Activated CD8-positive, alpha-beta memory T cell treated with anti-CD3 and anti-CD28 coated beads, Interleukin-2, amount 50 U/mL, for 48 hours (primary cell): ENCODE measurements at places on chromosomes 1 and 21.

GRCh38 chr1:87226341-87226760, 102.3 kb upstream of the LMO4 start:
- DNase-seq: no peak

GRCh38 chr1:206041640-206042039, 11.3 kb upstream of the RHEX start:
- DNase-seq: no peak

- no peak for DNase-seq
Measured at GRCh38 chr1:49052102-49052501, 275.4 kb upstream of the BEND5 start.

DNA sequence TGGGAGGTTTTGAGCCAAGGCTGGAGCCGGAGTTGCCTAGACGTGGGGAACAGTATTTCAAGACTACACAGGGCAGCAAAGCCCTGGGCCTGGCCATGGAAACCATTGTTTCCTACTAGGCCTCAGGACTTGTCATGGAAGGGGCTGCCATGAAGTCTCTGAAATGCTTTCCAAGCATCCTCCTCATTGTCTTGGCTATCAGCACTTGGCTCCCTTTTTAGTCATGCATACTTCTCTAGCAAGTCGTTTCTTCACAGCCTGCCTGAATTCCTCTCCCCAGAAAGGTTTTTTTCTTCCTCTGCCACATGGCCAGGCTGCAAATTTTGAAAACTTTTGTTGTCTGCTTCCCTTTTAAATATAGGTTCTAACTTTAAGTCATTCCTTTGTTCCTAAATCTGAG, 406.6 kb upstream of the TMPRSS15 start:
- DNase-seq: no peak

- DNase-seq: no peak
Measured at GRCh38 chr1:153393926-153394325, 3.1 kb upstream of the S100A8 start.

- DNase-seq: no peak
Measured at GRCh38 chr1:75132812-75133619, 1.2 kb upstream of the LHX8 start.

DNA sequence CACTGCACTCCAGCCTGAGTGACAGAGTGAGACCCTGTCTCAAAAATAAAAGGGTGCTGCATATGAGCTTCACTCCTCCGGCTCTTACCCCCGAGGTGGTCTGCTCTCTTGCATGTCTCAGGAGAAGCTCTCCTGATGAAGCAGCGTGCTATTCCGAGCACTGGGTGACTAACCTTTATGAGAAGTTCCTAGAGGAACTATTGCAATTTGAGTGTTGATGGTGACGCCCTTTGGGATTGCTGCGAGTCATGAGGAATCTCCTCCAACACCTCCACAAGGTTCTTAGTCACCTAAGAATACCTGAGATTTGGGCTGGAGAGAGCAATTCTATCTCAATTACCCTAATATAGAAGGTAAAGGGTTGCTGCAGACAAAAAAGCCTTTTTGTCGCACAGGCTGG, 40.8 kb upstream of the TINAGL1 start:
- no peak for DNase-seq

DNA sequence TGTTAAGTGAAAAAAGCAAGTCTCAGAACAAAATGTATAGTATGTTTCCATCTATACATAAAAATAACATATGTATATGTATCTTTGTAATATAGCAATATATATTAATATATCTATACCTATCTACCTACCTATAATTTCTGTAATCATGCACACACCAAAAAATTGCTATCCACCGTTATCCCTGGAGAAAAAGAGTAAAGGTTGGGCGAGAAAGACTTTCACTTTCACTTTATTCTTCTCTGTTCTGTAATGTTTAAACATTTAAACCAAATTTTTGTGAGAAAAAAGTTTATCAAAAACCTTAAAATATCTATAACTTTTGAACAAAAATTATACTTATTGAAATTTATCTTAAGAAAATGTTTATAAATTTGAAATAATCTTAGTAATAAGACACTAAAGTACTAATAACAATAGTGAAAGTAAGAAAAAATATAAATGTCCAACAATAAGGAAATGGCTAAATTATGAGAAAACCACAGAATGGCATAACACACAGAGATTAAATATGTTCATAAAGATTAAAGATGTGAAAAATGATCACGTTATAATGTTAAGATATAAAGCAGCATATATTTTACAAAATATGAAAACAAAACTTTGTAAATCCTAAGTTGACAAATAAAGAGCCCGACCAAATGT, 74.0 kb upstream of the LRRC53 start:
- no peak for DNase-seq

- DNase-seq: no peak
Measured at GRCh38 chr1:60731321-60731720, 351.0 kb upstream of the NFIA start.

GRCh38 chr21:40671716-40672115, 175.2 kb downstream of the DSCAM start:
- no peak for DNase-seq

DNA sequence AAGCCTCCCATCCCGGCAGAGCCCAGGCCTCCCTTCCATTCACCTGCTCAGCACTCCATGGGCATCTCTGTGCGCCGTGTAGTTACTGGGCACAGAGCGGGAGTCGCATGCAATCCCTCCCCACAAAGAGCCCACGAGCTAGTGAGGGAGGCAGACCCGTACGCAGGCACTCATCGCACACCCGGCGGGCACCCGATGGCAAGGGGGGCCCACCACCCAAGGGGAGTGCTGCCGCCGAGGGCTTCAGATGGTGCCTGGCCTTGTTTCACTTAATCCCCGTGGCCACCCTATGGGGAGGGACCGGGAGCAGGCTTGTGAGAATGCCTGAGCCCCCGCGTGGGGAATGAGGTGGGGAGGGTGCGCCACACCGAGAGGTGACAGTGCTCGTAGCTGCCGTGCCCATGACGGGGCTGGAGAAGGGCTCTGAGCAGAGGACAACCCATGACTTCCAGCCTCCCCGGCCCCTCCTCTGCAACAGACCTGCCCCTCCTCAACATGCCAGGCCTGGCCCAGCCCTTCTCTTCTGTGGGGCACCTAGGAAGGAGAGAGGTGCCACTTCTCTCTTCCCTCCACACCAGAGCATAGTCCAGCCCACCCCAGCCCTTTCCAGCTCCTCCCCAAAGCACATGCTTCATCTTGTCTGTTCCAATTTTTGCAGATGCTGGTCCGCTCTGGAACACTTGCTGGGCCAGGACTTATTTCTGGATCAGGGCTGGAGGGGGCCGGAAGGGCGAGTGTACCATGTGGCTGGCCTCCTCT, 30.2 kb upstream of the SELENON start:
- DNase-seq: no peak

- DNase-seq: no peak
Measured at GRCh38 chr1:22736501-22737080, 26.0 kb downstream of the EPHB2 start.

- DNase-seq: no peak
Measured at GRCh38 chr1:204684571-204685235, 835 bp downstream of the LRRN2 start.

GRCh38 chr1:245155272-245156040, 671 bp downstream of the KIF26B start:
- DNase-seq: peak; percentile 56

GRCh38 chr1:226404063-226404903, 3.6 kb downstream of the PARP1 start:
- DNase-seq: peak; percentile 42

DNA sequence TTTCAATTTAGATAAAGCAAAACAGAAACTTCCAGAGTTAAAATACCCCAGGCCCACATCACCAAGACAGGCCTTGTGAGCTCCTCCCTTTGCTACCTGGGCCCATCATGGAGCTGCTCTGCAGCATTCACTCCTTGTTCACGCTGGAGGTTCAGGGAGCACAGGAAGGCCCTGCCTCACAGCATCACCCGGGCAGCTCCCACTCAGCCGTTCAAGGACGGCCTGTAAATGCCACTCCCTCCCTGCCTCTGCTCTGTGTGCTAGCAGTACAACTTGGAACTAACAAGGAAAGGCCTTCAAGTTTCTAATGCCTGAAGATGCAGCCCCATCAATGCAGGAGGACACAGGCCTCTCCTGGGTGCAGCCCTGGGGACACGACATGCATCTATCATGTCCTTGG, 11.6 kb downstream of the ATP5PO start:
- DNase-seq: peak; percentile 37

DNA sequence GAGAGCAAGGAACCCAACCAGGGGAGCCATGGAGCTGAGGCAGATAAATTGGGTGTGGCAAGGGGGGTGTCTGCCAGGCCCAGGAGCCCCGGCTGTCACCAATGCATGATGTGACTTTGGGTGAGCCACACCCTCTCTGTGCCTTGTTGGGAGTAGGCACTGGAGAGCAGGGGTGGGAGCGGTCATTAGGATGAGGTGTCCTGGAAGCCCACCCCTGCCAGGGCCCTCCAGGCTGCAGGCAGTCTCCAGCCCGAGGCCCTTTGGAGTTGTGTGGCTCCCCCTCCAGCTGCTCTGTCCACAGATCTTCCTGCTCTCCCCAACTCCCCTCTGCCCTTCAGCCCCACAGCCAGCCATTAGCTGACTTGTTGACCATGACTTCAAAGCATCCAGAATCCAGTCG, 11.4 kb downstream of the MX2 start:
- DNase-seq: no peak

DNA sequence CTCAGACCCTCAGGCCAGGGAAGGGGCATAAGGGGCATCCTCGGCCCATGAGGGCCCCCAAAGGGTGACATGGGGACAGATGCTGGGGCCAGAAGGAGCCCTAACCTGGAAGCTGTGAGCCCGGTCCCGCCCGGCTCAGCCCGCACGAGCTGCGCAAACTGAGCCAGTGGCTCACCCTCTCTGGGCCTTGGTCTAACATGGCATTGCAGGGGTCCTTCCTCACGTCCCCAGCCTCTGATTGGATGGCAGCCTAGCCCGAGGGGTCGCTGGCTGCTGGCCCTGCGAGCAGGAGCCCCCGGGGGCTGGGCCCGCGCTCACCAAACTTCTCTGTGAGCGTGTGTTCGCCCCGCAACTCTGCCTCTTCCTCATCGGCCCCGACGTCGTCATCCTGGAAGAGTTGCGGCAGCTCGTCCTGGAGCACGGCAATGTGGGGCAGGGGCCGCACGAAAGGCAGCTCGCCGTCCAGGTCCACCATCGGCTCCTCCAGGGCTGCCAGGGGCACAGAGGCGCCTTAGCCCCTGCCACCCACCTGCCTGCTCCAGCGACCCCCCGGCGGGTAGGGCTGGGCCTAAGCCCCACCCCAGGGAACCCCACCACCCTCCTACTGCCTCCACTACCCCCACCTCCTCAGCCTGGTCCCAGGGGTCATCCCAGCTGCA, 54.4 kb downstream of the ARHGEF16 start:
- DNase-seq: no peak

DNA sequence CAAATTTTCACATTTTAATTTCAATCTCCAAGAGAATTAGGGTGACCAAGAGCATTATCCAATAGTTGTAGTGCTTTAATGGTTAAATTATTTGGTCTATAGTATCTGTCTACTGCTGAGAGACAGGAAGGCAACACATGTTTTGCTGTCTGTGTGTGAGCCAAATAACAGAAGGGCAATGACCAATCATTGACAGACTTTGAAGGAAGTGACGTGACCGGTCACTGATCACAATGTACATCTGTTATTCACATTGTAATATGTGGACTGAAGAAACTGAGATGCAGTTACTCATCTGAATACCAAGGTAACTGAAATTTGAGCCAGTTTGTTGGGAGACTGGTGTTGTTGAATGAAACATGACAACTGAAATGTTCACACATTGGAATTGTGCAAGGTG, 196.7 kb downstream of the LRRC40 start:
- no peak for DNase-seq

DNA sequence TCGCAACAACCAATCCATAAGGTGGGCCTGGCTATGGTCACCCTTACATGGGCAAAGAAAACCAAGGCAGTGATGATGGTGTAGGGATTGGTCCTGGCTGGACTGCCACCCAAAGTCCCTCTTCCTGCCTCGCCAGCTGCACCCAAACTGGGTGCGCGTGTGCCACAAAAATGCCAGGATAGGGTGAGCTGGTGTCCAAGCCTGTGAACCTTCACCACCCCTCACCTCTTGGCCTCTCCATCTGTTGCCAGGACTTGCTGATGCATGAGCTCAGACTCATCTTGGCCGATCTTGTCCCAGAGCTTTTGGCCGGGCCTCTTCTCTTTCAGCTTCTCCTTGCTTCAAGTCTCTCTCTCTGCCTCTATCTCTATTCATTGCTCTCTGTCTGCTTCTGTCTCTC, 41.8 kb downstream of the FOXD2 start:
- DNase-seq: no peak

GRCh38 chr1:17360272-17360956, 11.6 kb upstream of the PADI6 start:
- DNase-seq: no peak

GRCh38 chr1:153903841-153904455, 18.8 kb downstream of the GATAD2B start:
- DNase-seq: no peak

- DNase-seq: no peak
Measured at GRCh38 chr21:34715985-34716596, 47.3 kb downstream of the CLIC6 start.

GRCh38 chr1:180168786-180169639, 14.3 kb downstream of the QSOX1 start:
- no peak for DNase-seq

- DNase-seq: no peak
Measured at GRCh38 chr1:224939844-224940425, 10.5 kb downstream of the DNAH14 start.

GRCh38 chr21:46617267-46618051, 12.6 kb upstream of the S100B start:
- no peak for DNase-seq

DNA sequence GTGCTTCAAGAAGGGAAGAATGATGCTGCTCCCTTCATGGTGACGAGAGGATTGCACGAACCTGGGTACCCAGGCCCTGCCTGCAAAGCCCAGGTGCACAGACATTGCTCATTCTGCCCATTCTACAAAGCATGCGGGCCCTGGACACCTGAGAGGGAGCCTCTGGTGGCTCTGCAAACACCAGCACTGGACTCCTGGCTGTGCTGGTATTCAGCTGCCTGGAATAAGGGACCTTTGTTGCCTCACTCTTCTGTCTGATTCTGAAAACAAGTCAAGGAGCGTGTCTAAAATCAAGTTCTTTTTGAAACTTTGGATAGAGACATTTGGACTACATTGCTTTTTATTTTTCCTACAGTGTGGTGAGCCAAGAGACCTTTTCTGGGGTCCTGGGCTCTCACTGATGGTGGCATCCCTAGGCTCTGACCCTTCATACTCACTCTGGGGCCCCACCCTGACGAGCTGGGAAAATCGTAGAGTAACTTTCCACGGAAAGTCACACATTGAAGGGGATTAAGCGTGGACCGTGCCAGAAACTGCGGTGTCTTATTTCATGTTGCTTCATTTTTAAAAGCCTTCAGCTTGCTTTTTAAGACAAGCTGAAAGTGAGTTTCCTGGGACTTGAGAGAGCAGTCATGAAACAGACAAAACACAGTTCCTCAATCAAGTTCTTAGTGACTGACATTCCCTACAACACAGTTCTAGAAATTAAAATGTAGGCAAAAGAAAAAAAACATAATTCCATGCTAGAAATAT, 24.0 kb downstream of the ABCA4 start:
- no peak for DNase-seq
